Left kidney (tissue), 8 donors: ENCODE measurements at places on chromosomes 12 and 14.
A peak's percentile ranks its signal among the peaks of the same experiment; 100 is the strongest.

DNA sequence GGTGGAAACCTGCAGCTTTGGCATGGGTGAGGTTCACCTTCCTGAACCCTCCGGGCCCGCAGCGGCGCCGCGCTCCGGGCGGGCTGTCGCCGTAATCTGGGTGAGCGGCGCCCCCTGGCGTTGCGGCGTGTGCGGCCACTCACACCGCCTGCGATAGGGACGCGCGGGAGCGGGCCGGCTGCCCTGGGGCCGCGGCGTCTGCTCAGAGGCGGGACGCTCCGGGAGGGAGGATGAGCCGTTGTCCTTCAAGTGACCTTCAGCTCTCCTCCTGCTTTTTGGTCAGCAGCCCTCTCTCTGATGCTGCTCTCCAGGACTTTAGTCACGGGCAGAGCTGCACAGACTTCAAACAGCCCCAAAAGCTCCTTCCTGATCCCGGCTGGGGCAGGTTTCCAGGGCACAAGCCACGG, 211.7 kb upstream of the FKBP4 start:
- peak; percentile 61 for DNase-seq

DNA sequence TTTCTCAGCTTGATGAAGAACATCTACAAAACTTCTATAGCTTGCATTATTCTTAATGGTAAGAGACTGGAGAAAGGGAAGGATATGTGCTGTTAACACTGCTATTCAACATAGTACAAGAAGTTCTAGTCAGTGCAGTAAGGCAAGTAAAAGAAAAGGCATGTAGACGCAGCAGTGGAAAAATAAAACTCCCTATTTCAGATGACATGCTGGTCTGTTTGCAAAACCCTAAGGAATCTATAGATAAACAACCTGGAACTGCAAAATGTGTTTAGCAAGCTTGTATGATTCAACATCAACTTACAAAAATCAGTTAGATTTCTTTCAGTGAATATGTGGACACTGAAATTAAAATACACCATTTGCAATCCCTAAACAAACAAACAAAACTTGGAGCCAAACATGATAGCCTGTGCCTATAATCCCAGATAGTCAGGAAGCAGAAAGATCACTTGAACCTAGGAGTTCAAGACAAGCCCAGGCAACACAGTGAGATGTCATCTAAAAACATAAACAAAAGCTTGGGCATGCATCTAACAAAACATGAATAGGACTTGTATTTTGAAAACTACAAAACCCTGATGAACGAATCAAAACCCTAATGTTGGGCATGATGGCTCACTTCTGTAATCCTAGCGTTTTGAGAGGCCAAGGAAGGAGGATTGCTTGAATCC, 293.6 kb upstream of the RGS6 start:
- no peak for DNase-seq

DNA sequence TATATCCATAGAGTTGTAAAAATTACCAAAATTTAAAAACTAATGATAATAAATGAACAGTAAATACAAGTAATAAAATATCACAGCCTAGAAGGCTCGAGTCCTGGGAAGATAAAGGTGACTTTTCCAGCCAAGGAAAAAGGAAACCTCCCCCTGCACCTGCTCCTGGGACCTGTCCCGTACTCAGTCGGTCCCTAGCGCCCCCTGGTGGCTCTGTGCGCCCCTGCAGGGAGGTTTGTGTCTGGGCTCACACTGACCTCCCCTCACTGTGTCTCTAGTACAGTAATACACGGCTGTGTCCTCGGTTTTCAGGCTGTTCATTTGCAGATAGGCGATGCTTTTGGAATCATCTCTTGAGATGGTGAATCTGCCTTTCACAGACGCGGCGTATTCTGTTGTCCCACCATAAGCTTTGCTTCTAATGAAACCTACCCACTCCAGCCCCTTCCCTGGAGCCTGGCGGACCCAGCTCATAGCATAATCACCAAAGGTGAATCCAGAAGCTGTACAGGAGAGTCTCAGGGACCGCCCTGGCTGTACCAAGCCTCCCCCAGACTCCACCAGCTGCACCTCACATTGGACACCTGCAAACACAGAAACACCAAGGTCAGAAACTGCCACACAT, 1030.4 kb downstream of the TMEM121 start:
- DNase-seq: no peak

DNA sequence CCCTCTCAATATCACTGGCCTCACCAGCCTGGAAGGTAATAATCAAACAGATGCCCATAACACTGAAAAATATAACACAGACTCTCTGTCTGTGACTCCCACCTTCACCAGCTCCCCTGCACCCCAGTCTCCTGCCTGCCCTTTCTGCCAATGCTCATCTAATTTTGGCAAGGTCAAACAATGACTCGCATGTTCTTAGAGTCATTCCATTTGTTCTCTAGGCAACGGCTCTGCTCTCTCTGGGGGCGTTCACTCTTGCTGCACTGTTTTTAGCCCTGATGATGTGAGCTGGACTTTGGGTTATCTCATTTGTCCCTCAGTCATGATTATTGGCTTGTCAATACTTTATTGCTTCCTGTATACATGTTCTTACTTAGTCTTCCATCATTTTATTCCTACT, 691.8 kb downstream of the FLRT2 start:
- no peak for DNase-seq

GRCh38 chr12:69131077-69131476, 108.3 kb upstream of the CPSF6 start:
- no peak for DNase-seq

DNA sequence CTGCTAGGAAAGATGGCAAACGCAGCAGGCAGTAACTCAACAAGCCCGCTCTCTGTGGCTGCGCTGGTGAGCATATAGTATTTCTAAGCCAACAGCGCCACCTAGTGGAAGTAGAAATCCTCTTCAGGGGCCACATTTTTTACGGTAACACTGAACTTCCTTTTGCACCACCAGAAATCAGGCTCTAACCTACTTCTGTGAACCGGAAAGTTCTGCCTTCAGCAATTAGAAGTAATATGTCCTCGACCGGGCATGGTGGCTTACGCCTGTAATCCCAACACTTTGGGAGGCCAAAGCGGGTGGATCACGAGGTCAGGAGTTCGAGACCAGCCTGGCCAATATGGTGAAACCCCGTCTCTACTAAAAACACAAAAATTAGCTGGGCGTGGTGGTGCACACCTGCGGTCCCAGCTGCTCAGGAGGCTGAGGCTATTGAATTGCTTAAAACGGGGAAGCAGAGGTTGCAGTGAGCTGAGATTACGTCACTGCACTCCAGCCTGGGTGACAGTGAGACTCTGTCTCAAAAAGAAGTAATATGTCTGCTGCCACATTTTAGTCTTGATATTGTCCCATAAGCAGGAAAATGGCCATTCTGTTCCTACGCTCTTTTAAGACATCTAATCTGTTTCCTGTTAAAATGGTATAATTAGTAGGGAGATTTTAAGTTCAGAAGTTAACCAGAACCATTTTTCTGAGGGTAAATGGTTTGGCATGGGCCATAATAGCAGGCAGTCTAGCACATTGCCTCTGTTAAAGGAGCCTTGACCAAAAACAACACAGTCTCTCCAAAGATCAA, 26.8 kb downstream of the APOBEC1 start:
- peak; percentile 90 for DNase-seq

DNA sequence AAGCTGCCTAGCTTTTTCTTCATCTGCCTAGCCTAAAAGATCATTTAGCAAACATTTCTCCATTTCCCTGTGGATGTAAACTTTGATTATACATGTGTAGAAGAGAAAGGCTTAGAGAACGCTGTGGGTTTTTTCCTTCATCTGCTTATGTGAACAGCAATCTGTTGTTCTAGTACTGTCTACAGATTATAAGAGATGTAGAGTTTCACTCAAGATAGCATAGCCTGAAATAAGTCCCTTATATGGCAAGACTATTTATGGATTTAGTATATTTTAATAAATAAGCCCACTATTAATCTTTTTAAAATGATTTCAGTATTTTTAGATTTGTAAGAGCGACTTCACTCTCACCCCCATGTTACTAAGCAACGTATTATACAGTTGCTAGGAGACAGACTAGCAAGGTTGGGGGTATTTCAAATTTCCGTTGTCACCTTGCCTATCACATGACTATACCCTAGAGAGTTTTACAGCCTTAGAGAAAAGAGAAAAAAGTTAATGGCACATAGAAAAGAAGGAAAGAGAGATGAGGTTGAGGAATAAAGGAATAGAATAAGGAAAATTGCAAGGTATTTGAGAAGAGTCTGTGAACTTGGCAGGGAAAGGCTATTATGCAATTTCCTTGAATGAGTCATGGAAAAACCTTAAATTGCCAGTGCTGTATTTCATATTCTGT, 12.2 kb upstream of the TUBA1A start:
- peak; percentile 48 for DNase-seq

DNA sequence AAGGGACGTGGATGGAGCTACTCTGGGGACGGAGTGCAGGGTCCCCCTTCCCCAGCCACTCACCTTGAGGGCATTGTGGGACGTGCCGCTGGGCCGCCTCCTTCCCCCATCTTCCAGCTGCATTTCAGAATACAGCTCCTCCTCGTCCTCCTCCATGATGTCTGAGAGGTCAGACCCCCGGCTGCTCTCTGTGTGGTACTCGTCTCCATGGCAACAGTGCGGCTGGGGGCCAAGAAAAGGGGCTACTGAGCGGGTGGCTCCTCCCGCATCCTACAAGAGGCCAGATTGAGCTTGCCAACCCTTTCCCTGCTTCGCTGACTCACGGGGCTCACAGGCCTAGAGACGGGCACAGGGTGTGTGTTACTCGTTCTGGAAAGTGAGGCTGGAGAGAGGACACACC, 90.4 kb downstream of the PIWIL1 start:
- no peak for DNase-seq

DNA sequence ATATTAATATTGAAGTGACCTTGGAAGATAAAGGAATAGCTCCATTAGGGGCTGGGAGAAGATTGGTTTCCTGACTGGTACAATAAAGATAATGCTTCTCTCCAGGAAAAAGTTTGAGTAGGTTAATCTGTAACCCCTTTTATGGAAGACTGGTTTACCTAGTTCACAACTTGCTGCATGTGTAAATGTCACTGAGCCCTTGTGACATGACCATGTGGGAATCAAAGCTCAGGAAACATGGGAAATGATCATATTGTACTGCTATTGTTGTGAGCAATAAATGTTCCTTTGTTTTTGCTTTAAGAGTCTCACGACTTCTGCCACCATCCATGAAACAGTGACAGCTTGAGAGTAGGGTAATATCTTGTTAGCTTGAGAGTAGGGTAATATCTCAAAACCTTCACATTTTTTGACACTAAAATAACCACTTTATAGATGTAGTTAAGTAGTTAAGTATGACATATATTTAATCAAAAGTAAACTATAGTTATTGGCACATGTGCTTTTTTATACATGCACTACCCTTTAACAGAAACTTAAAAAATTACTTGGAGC, 1338.6 kb downstream of the FSCB start:
- no peak for DNase-seq

DNA sequence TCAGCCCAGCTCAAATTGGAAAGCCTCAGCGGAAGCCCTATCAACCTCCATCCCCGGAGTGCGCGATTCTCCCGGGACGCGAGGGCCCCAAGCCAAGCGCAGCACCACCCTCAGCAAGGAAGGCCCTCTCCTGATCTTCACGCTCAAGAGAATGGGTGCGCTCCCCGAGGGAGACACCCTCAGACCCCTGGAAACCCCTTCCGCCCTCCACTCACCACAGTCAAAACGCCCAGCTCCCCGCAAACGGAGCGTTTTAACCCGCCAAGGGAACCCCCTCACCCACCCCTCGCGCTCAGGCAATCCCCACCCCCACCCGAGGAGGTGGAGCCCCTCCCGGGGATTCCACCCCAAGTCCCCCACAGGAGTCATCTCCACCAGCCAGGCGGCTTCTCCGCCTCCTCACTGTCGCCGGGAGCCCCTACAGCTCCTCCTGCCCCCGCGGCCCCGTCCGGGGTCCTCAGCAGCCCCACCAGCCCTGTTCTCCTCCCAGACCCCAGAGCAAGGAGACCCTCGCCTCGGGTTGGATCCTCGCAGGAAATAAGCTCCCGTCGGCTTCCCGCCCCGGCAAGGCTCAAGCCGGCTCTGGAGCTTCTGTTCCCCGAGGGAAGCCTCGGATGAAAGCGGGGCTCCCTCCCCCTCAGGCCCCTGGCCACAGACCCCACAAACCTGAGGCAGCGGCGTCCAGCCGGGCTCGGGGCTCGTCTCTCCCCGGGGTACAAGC, 507 bp downstream of the BAZ2A start:
- no peak for DNase-seq

DNA sequence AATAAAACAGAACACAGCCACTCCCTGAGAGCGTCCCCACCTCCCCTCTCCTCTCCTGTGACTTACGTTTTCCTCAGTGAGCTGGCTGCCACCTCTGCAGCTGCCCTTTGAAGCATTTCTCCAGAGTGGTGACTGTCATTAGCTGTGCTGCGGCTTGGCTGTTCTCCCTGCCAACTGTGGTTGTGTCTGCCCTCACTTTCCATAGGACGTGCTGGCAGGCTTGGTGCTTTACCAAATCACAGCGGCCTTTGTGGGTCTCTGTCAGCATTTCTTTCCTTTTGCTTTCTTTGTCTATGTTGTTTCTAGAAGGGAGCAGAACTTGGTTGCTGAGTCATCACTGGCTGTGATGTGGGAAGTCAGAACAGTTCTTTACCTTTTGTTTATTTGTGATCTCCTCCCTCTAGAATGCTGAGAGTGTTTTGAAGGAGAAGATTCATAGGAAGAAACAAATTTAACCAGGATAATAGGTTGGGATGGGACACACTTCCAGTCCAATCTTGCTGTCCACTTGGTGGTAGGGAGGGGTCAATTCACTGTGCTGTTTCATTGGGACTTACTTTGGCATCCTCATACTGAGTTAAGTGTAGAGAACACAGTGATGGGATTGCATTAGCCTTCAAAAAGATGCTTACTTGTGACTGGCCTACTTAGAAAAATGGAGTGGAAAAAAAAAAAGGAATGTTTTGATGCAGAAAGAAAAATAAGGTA, 88.2 kb downstream of the TMX1 start:
- DNase-seq: no peak

DNA sequence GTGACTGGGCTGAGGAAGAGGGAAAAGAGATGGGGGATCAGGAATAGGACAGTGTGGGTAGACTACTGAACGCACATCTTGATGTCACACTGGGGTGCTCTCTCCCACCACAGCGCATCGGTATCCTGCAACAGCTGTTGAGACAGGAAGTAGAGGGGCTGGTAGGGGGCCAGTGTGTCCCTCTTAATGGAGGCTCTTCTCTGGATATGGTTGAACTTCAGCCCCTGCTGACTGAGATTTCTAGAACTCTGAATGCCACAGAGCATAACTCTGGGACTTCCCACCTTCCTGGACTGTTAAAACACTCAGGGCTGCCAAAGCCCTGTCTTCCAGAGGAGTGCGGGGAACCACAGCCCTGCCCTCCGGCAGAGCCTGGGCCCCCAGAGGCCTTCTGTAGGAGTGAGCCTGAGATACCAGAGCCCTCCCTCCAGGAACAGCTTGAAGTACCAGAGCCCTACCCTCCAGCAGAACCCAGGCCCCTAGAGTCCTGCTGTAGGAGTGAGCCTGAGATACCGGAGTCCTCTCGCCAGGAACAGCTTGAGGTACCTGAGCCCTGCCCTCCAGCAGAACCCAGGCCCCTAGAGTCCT, 6.9 kb downstream of the C1QL4 start:
- no peak for DNase-seq
